ENCODE measurements at places on chromosomes 6 and 20.

- DNase-seq: no peak
Measured at GRCh38 chr20:22572023-22572422, 12.3 kb downstream of the FOXA2 start.

DNA sequence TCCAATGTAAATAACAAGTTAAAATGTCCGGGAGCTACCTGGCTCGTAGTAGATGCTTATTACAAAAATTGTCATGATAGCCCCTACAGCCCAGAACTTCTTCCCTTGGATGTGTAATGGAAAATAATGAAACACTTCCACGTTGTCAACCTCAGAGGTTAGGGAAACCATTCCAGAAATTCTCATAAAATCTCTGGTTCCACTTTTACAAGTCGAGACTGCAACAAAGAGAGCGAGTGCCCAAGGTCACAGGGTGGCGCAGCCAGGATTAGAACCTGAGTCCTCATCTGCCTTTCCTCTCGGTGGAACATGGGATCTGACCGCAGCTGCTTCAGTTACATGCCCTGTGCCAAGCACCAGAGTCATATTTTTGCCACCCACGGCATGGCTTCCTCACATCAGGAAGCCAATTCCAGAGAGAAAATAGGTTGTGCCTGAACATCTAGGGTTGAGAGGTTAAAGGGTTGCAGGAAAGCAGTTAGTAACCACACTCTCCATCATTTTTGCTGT is 157.6 kb downstream of the SOBP start:
- DNase-seq: no peak

DNA sequence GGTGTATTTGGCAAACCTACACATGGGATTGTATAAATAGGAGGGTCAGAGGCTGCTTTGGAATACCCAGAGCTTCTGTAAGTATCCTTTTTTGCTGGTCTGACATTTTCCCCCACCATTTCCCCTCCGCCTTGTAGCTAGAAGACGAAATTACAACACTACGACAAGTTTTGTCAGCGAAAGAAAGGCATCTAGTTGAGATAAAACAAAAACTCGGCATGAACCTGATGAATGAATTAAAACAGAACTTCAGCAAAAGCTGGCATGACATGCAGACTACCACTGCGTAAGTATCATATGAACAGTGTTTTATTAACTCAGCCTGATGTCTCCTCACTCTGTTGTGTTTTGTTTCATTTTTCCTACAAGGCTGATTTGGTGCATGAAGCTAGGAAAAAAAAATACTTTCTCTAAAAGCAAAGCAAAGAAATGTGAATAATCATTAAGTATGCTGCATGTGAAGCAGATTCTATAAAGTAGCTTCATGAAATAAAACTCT is 72.7 kb downstream of the HDDC2 start:
- DNase-seq: no peak

GRCh38 chr6:132669690-132670291 is 10.8 kb upstream of the TAAR1 start:
- peak; percentile 56 for DNase-seq

- DNase-seq: no peak
Measured at GRCh38 chr6:160362556-160362955, 14.4 kb downstream of the SLC22A3 start.

GRCh38 chr20:47559141-47559540 is 57.5 kb downstream of the NCOA3 start:
- DNase-seq: peak; percentile 33

DNA sequence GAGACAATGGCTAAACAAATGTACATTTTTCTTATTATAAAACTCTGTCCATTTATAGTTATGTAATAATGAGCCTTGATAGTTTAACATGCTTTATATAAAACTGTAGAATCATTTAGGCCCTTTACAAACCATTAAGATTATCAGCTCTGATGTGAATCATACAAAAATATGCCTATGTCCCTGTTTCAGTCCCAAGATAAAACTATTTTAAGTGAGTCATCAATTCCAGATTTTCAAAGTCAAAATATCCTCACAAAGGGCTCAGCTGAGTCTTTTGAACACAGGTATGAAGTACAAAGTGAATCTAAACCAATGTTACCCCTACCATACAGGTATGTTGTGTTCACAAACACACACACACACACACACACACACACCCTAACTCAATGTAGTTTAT is 88.0 kb downstream of the PTPRK start:
- peak; percentile 39 for DNase-seq

- no peak for DNase-seq
Measured at GRCh38 chr6:145507239-145507638, 228.1 kb downstream of the EPM2A start.

GRCh38 chr6:75115481-75115880 is 90.4 kb downstream of the COL12A1 start:
- DNase-seq: no peak

DNA sequence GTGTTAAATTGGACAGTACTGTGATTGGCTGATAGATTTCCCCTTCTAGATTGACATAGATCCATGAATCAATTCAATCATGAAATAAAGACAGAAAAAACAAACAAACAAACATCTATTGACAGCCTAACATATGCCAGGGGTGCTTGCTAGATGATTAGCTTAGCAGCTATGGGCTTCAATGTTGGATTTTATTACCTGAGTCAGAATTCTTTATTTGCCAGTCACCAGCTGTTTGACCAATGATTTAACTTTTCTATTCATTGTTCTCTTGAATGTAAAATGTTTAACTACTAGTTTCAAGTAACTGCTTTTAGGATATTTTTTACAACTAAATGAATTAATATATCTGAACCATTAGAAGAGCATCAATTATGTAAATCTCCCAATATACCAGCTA is 901.3 kb upstream of the CITED2 start:
- DNase-seq: no peak

DNA sequence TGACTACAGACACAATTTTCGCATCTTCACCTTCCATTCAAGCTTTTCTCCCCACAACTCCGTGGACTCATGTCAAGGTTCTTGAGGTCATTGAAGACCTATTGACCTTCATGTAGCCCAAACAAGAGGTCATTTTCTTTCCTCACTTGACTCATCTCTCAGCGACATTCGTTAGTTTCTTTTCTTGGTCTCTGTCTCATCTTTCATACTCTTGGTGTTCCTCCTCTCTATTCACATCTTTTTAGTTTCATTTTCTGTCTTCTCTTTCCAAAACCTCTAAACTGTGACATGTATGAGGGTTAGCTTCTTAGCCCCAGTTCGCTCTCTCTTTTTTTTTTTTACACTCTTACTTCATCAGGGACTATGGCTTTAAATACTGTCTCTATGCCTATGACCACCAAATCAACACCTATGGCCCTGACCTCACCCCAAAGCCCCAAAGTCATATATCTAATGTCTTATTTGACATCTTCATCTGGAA is 128.6 kb upstream of the BACH2 start:
- DNase-seq: no peak

DNA sequence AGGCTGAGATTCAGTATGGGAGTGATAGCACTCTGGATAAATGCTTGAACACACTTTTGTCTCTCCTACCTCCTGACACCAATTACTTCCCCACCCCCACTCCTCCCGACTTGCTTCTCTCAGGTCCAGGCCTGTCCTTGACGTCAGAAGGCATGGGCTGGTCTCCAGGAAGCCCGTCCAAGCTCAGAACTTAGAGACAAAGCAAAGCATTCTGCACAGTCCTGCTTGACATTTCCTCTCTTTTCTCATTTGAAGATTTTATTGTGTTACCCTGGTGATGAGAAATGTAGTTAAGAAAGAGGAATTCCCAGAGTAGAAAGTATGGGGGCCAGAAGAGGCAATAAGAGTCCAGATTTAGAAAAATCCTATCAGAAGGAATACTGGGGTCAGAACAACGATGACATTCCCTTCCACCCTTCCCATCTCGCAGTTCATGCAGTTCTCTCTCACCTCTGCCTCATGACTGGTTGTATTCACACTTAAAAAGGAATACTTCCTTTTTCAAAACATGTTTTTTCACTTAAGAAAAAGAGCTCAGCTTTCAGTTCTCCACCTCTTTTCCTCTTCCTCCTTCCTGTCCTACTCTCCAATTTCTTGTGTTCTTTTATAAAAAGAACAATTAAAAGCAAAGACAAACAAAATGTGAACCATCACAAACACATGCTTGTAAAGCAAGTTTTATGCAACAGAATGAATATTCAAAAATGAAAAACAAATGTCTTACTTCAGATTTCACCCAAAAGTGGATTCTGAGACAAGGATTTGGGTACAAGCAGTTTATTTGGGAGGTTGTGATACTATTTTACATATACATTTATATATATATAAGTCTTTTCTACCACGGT is 18.5 kb upstream of the FAM184A start:
- DNase-seq: no peak

DNA sequence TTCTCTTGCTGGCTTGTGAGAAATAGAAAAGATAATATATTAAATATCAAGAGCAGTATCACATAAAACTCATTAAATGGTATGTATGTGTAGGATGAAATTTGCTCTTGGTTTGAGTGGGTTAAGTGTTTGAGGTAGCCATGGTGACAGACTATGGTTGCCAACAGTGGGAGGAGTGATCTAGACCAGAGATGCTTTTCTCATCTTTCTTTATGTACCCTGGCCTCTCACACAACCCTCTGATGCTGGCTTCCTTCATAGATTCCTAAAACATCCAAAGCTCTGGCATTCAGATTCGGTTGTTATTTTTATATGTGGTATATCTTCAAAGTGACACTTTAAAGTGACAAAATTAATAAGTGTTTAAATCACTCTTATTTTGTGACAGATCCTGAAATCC is 9.0 kb upstream of the MLIP start:
- DNase-seq: no peak

DNA sequence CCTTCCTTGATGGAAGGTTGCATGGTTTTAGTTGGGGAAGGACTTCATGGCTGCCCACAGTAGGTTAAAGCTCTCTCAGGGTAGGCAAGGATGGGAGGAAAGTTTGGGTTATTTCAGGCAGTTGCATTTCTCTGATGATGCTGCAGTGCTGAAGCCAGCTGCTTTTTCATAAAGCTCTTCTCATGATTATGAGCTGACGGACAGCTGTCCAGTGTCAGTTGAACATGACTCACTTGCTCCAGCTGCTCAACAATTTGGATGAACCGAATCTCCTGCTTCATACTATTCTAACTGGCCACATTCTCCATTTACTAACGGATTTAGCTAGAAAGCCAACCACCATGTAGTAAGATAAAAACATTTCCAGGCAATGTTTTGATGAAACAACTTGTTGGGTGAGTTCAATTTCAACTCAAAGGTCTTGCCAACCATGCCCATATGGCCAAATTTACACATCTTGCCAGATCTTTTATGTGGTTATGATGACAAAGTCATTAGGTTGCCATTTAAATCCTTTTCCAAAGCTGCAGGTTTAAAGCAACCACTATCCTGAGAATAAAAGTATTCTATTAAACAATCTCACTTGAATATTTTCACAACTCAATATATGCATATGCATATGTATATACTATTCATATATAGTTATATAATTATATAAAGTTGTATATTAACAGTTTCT is 125.9 kb downstream of the HS3ST5 start:
- no peak for DNase-seq

DNA sequence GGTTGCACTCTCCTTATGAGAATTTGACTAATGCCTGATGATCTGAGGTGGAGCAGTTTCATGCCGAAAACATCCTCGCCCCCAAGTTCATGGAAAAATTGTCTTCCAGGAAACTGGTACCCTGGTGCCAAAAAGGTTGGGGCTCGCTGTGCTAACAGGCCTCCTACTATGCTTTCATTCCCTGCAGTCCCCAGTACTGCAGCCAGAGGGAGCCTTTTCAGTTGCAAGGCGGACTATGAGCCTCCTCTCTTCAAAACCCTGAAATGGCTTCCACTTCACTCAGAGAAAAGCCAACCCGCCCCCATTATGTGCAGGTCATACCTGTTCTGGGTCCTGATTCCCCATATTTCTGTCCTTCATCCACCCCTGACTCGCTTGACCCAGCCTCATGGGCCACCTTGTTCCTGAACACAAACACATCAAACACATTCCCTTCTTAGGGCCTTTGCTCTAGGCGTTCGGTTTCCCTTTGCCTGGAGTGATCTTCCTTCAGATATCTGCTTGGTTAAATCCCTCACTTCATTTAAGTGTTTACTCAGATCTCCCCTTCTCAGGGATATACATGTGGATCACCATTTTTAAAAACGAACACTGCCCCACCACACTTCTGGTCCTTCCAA is 173.7 kb downstream of the PHACTR1 start:
- no peak for DNase-seq

- DNase-seq: no peak
Measured at GRCh38 chr20:58569241-58570125, 54.3 kb upstream of the APCDD1L start.

DNA sequence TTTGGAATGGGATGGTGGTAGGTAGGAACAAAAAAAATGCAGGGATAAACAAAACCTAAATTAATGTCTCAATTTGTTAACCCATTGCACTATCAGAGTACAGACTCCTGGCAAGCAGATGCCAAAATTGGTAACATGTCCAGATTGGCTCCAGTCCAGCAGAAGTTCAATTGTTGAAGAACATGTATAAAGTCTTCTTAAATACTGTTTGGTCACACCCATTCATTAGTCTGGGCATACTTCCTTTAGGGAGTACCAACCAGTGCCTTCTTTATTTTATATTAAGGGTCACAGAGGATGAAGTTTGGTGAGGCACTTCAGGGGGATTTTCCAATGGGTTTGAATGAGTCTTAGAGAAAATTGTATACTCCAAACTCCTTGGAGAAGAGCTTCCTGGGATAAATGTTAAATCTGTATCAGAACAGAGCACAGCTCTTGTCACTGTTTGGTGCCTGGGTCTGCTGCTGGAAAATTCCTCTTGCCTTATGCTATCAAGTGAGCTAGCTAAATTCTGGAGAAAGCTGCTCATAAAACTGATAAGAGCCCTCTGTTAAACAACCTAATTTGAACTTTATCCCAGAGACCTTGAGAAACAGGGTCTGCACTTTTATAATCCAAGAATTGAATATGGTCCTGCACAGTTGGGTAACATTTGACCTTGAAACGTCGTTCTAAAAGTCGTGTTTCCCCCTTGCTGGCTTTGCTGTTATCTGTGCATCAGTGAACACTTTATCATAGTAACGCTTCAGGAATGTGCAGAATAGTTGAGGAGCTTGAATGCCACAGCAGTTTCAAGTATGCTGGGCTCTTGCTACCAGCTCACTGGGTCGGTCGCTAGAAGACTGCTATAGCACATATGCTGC is 334.1 kb upstream of the CITED2 start:
- DNase-seq: peak; percentile 87

DNA sequence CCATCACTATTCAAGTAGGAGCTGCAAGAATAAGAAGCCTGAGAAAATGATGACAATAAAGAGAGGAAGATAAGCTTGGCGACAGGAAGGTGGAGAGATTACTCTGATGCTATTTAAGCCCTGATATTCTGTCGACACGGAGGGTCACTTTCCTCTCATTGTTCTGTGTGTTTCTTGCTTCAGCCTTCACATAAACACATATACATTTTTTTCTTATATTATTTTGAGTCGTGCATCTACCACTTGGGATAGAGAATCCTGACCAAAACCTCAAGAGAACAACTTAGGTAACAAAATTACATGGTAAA is 10.5 kb downstream of the PTCHD4 start:
- no peak for DNase-seq

Data from mesenchymal stem cell (in vitro differentiated cells and primary cell).